ENCODE measurements at places on chromosomes 2 and 18. TPM values are rescaled to one million over a fixed set of nuclear protein-coding genes. Genes with fewer than 3 reads are reported as not detected.

GRCh38 chr2:142824756-142825155 is 52.7 kb upstream of the KYNU start:
- no peak for DNase-seq

DNA sequence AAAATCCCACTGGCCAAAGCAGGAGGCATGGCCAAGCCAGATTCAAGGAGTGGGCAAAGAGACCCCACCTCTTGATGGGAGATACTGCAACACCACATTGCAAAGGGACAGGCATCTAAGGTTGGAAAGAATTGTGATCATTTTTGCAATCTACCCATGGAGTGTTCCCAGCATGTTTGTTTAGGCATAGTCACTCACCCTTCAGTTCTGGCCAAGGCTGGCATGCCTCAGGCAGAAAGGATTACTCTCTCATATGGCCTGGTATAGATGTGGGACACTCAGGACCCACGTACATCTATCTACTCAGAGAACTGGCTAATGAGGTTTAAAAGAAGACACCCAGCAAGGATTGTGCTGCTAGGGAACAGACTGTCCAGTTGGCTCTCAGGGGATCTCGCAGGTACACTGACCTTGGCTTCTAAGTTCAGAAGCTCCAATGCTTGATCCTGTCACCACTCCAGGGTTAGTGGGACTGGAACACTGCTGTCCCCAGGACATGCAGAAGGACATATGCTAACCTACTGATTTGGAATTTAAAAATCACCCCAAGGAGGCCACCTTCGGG is 183.7 kb downstream of the KLHL29 start:
- DNase-seq = no peak

GRCh38 chr2:100270381-100271146 is 51.7 kb downstream of the LONRF2 start:
- no peak for DNase-seq

GRCh38 chr2:182868054-182868796 is 1.8 kb upstream of the FRZB start:
- DNase-seq = no peak

DNA sequence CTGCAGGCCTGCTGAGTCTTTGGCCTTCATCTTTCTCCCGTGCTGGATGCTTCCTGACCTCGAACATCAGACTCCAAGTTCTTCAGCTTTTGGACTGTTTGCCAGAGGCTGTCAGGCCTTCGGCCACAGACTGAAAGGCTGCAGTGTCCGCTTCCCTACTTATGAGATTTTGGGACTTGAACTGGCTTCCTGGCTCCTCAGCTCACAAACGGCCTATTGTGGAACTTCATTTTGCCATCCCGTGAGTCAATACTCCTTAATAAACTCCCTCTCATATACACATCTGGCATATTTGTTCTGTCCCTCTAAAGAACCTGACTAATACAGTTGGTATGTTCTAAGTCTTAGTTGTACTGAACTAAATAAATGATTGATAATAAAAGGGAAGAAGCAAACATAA is 702.8 kb upstream of the LINC00305 start:
- no peak for DNase-seq

DNA sequence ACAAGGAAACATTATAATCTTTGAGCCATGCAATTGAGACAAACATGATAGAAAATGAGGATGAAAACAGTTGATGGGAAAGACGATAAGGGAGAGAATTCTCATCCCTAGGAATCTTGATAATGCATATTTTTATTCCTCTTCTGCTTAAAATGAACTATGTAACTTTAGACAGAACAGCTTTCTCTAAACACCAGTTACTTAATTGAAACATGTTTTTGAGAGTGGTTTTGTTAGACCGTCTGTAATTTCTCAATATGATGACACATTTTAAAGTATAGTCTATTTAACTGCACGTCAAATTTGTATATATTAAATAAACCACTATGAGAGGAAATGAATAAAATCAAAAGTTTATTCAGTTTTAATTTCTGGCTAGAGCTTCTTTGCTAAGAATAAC is 1453.9 kb upstream of the NXPH2 start:
- no peak for DNase-seq

DNA sequence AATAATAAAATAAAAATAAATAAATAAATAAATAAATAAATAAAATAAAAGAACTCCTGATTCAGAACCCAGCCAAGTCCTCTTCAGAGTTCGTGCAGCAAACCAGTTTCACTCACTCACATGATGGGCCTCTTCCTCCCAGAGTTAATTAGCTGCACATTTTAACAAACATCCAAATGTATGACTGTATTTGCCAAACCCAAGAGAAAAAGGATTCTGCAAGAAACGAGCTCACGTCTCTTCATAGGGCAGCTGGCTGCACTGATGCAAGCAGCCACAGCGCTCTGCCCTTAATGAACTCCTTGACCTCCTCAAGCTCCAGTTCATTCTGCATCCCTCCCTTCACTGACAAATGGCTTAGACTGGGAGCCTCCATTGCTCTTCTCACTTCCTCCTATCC is 55.1 kb downstream of the MREG start:
- no peak for DNase-seq

- DNase-seq = no peak
These were observed 14.4 kb upstream of the EGR4 start for GRCh38 chr2:73307720-73308119.

- DNase-seq = no peak
These were observed 854 bp downstream of the GPR155 start for GRCh38 chr2:174485788-174486562.

- no peak for DNase-seq
These were observed 40.2 kb upstream of the CD226 start for GRCh38 chr18:69987870-69988269.

DNA sequence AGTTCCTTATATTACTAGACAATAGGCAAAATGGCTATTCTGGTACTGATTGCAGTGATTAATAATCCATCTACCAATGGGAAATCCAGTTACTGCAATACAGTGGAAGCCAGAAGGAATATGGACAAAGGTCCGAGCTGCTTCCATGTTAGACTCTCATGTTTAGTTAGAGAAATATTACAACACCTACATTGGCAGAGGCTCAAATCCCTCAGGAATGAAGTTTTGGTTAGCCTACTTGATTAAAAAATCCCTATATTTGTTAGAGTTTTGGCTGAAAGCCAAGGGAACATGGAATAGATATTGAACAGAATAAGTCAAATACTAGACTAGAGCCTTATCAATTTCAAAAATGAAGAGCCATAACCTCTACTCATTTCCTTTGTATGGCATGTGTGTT is 48.5 kb downstream of the ARL6IP6 start:
- no peak for DNase-seq

DNA sequence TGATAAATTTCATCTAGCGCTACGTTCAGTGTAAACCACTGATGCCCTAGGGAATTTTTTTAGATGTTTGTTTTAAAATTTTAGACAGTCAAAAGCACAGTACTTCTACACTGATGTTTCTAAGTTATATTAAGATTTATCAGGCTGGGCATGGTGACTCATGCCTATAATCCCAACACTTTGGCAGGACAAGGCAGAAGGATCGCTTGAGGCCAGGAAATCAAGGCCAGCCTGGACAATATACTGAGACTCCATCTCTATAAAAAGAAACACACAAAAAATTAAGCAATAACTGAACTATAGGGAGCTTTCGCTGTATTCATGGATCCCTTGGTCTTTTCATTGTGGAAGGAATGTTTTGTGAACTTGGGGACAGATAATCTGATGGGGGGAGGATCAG is 50.6 kb upstream of the MAPRE2 start:
- DNase-seq = no peak

GRCh38 chr2:175728032-175728431 is 274.0 kb downstream of the LNPK start:
- DNase-seq = no peak

DNA sequence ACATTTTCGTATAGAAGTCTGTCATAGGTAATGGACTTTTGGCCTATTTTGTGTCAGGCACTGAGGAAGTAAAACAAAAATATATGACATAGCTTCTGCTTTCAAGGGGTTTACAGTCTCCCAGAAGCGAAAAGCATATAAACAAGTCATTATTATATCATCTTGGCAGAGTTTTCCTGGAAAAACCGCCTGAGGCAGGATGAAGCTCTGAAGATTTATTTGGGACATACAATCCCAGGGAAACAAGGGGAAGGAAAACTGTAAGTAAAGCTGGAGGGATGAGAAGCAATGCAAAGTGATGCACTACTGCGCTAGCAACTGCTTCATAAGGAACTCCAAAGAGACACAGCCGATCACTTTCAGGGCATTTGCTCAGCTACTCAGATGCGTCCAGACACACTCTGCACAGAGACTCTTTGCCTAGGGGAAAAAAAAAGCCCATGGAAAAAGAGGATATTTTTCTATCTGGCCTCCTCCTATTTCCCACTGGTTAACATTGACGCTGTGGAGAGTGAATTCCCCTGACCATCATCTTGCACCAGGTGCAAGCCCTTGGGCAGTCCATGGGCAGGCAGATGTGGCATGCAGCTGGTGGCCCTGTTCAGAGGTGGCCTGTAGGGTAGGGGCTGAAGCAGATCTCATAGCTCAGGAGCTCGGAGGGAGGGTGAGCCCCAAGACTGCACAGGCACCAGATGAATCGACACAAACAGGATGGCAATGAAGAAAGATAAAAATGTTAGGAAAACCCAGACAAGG is 158.1 kb downstream of the METTL4 start:
- no peak for DNase-seq

DNA sequence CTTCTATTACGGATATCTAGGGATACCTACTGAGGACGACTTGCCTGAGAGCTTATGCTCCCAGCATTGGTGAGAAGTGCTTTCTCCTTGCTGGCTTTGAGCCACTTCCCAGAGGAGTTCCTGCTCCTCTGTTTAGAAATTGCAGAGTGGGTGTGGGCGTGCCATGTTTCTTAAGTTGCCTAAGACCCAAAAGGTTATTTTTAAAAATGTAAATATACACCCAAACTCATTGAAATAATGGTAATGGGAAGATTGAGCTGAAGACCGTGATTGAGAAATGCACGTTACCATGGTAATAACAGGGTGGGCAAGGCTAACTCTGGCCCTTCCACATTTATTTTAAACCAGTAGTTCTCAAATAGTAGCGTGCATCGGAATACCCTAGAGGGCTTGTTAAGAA is 17.2 kb upstream of the TMEM200C start:
- DNase-seq = no peak

DNA sequence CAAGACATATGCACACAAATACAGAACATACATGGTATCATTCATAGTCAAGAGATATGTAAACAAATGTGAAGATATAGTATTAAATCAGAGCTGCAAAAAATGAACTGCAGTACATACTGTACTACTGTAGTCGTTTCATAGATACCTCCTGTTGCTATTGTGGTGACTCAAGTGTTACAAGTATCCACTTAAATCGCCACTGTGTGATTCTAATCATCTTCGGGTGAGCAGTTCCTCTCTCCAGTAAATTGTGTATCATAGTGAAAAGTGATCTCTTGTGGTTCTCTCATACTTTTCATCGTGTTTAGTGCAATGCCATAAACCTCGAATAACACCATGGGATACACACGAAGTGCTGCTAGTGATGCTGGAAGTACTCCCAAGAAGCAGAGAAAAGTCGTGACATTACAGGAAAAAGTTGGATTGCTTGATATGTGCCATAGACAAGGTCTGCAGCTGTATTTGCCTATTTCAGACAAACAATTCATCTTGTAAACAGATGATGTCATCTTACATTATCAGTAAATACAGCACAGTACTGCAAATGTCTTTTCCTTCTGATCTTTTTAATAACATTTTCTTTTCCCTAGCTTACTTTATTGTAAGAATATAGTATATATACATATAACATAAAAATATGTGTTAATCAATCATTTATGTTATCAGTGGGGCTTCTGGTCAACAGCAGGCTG is 222.2 kb downstream of the BCL11A start:
- DNase-seq = no peak

- no peak for DNase-seq
These were observed 5.8 kb downstream of the SOCS6 start for GRCh38 chr18:70294471-70295191.

DNA sequence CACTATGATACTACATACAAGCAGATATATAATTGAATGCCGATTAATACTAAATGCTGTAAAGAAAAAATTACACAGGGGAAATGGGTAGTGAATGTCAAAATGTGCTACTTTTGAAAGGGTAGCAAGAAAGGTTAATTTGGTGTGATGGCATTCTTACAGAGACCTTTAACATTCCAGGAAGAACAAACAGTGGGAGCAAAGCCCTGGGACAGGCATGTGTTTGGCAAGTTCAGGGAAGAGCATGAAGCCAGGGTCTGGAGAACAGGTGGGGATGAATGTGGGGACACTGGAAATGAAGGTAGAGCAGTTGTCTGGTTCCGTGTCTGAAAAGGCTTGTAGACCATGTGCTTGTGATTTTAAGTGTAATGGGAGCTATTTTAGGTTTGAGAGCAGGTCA is 82.2 kb upstream of the CYTIP start:
- DNase-seq = no peak

- DNase-seq = no peak
These were observed 123.2 kb upstream of the DNAJC10 start for GRCh38 chr2:182592691-182593393.

- DNase-seq = no peak
These were observed 47.2 kb downstream of the DCC start for GRCh38 chr18:52387175-52387574.

DNA sequence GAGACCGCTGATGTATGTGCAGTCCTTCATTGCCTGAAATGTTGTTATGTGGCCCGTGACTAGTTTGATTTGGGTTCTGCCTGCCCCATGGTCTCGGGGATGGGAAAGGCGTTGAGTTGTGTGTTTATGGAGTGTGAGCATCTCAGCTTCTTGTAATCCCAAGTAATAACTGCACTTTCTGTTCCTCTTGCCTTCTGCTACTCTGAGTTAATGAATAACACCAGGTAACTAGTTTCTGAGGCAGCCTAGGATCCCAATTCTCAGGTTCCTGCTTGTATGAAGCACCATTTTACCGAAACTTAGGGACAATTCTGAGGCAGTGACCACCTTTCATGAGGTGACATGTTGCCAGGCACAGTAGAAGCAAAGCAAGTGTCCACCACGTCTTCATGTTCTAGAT is 170.0 kb downstream of the ALK start:
- DNase-seq = no peak

DNA sequence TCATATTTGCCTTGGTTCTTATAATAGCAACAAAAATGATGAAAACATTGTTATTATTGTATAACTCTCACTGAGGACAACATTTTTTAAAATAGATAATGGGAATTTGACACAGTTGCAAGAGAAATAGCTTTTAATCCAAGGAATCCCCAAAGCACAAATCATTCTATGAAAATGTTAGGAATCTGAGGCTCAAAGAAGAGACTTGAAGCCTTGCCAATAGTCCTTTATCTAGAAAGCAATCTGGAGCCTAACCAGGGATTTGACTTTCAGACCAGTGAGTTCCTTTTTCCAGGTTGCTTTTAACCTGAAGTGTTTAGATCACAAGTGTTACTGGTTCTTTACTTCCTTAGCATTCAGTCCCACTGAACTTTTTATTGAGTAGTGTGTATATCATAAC is 574.5 kb upstream of the ZEB2 start:
- DNase-seq = no peak

GRCh38 chr18:2515908-2516625 is 55.2 kb downstream of the METTL4 start:
- DNase-seq = no peak

GRCh38 chr18:40307627-40308026 is 1647.4 kb upstream of the PIK3C3 start:
- no peak for DNase-seq

- no peak for DNase-seq
These were observed 15.1 kb downstream of the ADNP2 start for GRCh38 chr18:80124131-80124530.

GRCh38 chr2:214651451-214651850 is 158.0 kb downstream of the BARD1 start:
- DNase-seq = no peak

The KIF1A gene
- total RNA-seq = 0.60 TPM

The VWA3B gene
- total RNA-seq = not detected

The LBX2 gene
- 5.6 TPM for total RNA-seq

The MAB21L4 gene
- not detected for total RNA-seq

The CDKL4 gene
- total RNA-seq = not detected

The MYL1 gene
- not detected for total RNA-seq

The CRYGD gene
- not detected for total RNA-seq
